ENCODE measurements at places on chromosomes 3 and 15. TPM values are rescaled to one million over a fixed set of nuclear protein-coding genes. Genes with fewer than 3 reads are reported as not detected.
A peak's percentile ranks its signal among the peaks of the same experiment; 100 is the strongest.

Gene SH2D7
- not detected for total RNA-seq

DNA sequence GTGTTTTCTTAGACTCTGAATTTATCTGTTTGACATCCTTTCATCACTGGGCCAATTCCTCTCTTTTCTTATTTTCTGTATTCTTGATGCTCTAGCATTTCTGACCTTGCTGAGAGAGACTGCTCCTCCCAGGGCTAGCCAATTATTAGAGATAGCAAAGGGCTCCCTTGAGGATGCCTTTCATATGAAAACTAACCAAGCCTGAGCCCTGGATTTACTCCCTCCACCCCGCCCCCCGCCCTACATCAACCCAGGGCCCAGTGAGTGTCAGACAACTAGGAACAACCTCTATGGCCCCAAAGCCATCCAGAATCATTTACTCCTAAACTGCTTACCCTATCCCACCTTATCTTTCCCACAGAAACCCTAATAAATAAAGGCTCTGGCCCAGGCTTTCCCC, 69.7 kb upstream of the LARS2 start:
- H3K4me1 ChIP-seq = peaks cover 3% of the 10 kb centered on the region
- no peak overlapping the region for H3K4me3 ChIP-seq
- H3K27ac ChIP-seq = no peak overlapping the region
- peaks cover 40% of the 10 kb centered on the region for H3K27me3 ChIP-seq
- H3K36me3 ChIP-seq = peaks cover 2% of the 10 kb centered on the region

Gene HDC
- 3.5 TPM for total RNA-seq

- H3K27ac ChIP-seq = no peak overlapping the region
- DNase-seq = no peak
- no peak overlapping the region for H3K4me3 ChIP-seq
- H3K27me3 ChIP-seq = no peaks in the 10 kb centered on the region
- no peaks in the 10 kb centered on the region for H3K36me3 ChIP-seq
- no peaks in the 10 kb centered on the region for H3K4me1 ChIP-seq
These were observed 454.6 kb upstream of the UBE2E2 start for GRCh38 chr3:22748453-22749045.

Gene CTXN2
- not detected for total RNA-seq

DNA sequence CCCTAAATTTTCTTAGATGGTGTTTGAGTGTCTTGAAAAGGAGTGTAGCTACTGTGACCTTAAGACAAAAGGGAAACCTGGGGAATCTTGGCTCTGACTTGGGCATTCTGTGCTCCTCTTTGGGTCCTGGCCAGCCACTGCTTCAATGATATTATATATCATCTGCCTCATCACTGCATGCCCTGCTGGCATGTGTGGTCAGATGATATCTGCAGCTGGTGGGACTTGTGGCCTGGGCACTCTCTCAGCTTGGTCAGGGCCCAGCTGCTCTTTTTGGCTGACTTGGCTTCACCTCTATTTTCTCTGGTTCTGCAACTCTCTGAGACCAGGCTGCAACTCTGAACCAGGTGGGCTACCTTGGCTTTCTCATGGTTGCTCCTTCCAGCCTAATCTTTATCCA, 446.1 kb upstream of the RARB start:
- no peak overlapping the region for H3K4me3 ChIP-seq
- no peaks in the 10 kb centered on the region for H3K36me3 ChIP-seq
- no peak overlapping the region for H3K27ac ChIP-seq
- H3K4me1 ChIP-seq = no peaks in the 10 kb centered on the region
- DNase-seq = no peak
- no peaks in the 10 kb centered on the region for H3K27me3 ChIP-seq

GRCh38 chr3:50221051-50221410, 15.0 kb upstream of the GNAI2 start:
- no peaks in the 10 kb centered on the region for H3K36me3 ChIP-seq
- H3K27ac ChIP-seq = peak overlapping the region; percentile 53
- DNase-seq = no peak
- H3K4me3 ChIP-seq = no peak overlapping the region
- peaks cover 13% of the 10 kb centered on the region for H3K4me1 ChIP-seq

- no peak overlapping the region for H3K27ac ChIP-seq
- H3K36me3 ChIP-seq = no peaks in the 10 kb centered on the region
- peaks cover 17% of the 10 kb centered on the region for H3K27me3 ChIP-seq
- no peak overlapping the region for H3K4me3 ChIP-seq
- no peak for DNase-seq
These were observed 246.2 kb downstream of the UACA start for GRCh38 chr15:70517194-70517590.

Measured in T-helper 17 cell (primary cell).